Dermis blood vessel endothelial cell (primary cell): ENCODE measurements at places on chromosomes 5 and 9.
A peak's percentile ranks its signal among the peaks of the same experiment; 100 is the strongest.

DNA sequence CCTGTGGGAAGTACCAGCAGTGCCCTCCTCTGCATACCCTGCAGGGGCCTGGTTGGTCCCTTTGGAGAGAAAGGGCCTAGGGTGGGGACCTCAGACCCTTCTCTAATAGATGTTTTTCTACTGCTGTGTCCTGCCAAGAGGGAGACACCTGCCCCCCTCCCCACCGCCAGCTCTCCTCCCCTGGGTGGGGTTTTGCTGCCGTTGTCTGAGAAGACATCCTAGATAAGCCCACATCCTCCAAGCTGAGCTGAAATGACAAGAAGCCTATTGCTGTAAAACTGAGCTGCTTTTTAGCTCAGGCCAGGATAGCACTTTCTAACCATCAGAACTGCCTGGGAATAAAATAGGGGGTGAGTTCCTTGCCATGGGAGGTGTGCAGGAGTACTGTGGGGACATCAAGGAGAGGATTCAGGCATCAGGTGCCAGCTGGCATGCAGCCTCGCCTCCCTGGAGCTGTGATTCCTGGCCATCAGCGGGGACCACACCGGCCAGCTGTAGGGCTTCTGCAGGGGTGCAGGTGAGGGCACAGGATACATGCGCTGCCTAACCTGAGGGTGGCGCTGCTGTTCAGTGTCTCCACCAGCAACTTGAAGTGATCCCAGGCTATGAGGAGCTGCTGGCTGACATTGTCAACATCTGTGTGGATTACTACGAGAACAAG is 37.9 kb downstream of the CYFIP2 start:
- DNase-seq = no peak

GRCh38 chr9:18692268-18692667 is 218.3 kb downstream of the ADAMTSL1 start:
- no peak for DNase-seq

DNA sequence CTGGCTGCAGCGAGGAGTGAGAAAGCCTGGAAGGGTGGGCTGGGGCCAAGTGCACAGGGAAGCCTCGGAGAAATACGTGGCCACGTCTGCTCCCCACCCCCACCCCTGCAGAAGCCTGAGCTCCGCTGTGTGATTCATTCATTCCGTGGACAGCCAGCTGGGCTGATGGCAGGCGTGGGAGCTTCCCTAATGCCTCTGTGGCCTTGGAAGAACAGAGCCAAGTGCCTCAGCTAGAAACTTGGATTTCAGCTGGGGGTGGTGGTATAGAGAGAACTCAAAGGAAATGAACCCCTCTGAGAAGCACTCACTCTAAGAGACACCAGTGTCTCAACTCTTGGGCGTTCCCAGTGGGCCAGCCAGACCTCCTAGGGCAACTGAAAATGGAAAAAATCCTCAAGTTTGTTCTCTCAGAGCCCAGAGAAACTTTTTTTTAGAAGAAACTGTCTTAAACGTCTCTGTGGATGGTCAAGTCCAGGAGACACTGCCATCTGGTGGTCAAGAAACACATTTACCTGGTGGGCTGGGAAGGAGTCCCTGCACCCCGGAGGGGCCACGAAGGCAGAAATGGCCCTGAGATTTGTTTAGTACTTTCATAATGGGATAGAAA is 18.0 kb downstream of the ATOX1 start:
- DNase-seq = peak; percentile 88

DNA sequence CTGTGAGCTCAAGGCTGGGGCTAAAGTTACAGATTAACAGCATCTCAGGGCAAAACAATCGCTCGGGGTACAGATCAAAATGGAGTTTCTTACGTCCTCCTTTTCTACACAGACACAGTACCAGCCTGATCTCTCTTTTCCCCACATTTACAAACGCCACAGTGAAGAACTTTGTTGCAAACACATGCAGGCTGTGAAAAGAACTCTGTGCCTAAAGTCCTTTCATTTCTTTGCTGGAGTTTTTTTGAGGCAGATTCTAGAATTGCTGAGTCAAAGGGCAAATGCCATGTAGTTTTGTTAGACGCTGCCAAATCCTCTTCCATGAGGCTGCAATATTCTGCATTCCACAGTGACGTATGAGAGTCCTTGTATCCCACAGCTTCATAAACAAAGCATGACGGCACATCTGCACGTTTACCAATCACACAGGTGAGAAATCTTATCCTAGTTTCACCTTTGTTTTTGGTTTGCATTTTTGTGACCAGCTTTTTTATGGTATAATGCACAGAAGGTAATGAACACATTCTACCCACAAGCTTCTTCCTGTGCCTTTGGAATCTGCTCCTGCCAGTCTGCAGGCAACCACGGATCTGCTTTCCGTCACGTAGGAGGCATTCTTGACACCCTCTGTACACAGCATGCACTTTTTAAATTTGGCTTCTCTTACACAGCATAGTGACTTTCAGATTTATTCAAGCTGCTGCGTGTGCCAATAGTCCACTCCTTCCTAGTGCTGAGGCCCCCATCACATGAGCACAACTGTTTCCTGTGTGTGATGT is 44.6 kb upstream of the LPCAT1 start:
- peak; percentile 85 for DNase-seq

DNA sequence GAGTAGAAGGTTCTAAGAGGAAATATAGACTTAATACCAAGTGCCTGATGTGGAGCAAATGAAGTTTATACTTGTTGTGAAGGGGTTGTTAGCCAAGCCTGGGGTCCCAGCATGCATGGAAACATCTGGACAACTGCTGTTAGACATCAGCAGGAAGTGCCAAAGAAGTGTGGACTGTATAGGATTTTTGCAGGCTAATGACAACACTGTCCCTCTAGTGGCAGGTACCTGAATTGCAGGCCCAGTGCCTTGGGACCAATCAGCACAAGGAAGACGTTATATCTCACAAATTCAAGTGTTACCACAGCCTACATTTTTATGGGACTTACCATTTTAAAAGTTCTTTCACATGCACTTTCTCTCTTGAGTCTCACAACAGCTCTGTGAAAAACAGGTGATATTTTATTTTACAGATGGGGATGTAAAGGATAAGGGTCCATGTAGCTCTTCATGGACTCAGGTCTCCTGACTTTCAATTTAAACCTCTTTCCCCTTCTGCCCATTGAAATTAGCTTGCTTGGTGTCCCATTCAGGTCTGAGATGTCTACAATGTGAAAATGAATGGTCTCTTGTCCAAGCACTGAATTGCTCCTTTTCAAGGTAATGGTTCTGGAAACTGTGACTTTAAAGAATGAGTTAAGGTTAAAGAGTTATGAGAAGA is 89.0 kb upstream of the MAP1B start:
- DNase-seq = peak; percentile 69

GRCh38 chr5:139392678-139393496 is 2.0 kb downstream of the PROB1 start:
- peak; percentile 73 for DNase-seq

DNA sequence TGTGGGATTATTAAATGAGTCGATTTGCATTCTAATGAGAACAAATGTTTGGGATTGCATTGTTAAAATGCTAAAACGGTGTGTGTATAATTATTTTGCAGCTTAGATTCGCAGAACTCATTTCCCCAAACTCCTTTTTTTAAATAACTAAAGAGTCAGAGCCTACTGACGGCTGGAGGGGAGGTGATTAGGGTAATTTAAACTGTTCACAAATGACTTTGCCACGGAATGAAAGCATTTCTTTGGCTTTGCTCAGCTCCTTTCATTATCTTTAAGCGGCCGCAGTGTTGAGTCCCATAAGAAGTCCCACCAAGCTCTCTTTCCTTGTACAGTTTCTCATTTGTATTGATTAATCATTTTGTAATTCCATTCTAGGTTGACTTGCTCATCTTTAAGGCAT is 1632.8 kb downstream of the MAT2B start:
- no peak for DNase-seq

- DNase-seq = no peak
Observed at GRCh38 chr9:72353455-72354116, 11.4 kb downstream of the ZFAND5 start.

DNA sequence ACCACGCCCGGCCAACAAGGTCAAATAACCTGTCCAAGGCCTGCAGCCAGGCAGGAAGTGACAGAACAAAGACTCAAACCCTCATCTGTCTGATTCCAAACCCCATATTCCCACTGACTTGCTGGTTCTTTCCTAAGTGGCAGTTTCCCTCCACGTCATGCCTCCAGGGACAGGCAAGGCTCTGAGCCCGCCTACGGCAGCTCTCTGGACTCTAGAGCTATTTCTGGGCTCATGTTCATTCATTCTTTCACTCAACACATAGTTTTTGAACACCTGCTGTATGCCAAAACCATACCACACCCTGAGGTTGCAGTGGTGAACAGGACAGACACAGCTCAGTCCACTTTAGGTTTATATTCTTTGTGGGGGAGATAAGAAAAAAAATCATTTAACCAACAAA is 5.2 kb upstream of the FBP1 start:
- DNase-seq = no peak

DNA sequence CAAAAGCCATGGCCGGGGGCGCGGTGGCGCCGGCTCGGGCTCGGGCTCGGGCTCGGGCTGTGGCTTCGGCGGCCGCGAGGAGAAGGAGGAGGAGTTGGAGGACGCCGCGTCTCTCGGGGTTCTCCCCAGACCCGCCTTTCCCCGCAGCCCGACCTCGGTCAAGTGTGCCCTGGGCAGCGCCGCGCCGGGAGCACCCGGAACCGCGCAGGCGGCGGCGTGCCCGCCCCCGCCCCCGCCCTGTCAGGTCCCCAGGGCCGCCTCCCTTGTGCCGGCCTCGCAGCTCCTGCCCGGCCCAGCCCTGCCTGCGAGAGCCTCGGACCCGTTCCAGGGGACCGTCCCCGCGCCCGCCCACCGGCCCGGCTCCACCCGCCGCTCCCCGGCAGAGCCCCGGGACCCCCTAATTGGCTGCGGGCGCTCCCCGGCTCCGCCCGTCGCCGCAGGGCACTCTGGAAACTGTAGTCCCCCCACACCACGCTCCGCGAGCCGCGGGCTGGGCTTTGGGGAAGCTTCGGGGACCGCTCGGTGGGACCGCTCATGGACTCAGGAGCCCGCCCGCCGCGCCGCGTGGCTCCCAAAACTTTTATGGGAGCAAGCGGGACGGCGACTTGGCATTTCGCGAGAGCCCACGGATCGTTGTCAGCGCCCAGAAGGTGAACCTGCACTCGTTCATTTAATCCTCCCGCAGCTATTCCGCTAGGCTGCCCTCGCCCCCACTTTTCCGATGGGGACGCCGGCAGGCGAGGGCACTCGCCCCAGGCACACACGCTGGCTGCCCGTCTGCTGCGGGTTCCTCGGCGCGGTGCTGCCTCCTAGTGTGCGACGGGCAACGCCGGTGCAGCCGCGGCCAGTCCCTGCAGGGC is at the start of gene STK10:
TSS of gene STK10 (minus strand) at position 192 of the 860 bp plus-strand sequence. CDS start at position 10, 182 bp downstream.
- DNase-seq = peak; percentile 95

GRCh38 chr5:124052201-124052600 is 540.2 kb downstream of the CSNK1G3 start:
- no peak for DNase-seq

DNA sequence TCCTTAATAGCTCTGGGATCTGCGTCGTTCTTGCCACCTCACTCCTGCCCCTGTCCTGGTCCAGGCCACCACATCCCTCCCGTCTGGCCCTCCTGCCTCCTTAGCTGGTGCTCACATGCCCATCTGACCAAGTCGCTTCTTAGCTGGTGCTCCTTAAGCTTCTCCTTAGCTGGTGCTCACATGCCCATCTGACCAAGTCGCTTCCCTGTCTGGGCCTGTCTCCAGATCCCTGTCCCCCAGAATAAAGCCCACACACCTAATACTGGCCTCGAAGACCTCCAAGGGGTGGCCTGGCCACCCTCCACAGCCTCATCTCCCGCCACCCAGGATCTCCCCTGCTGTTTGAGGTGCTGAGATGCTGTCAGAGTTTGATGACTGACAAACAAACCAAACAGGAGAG is 31.4 kb upstream of the TTLL11 start:
- no peak for DNase-seq

DNA sequence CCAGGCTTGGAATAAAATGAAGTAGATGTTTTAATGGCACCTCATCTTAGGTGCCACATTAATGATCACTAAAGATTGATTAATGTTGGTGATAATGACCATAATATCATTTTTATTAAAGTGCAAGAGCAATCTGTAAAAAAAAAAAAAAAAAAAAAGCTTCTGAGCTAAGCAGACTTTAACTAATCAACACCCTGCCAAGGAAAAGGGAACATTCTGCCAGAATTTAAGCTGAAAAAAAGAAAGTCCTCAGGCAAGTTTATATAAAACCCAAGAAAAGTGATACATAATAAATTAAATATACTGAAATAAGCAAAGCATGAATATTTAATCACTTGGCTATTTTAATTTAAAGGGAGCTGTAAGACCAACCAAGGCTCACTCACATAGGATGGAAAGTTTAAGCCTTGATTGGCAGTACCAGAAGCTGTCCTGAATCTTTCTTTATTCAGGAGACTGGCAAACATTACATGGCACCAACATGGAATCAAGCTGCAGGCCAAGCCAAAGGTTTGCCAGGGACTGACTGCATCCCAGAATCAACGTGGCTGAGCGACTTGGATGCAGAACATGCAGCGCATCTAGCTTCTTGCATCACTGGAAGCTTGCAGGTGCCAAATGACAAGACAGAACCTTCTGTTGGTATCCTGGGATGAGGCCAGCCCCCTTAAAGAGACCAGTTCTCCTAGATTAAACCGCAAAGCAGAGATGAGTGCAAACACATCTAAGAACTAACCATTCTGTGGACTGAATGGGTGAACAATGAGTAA is 413.6 kb downstream of the ENC1 start:
- DNase-seq = no peak

DNA sequence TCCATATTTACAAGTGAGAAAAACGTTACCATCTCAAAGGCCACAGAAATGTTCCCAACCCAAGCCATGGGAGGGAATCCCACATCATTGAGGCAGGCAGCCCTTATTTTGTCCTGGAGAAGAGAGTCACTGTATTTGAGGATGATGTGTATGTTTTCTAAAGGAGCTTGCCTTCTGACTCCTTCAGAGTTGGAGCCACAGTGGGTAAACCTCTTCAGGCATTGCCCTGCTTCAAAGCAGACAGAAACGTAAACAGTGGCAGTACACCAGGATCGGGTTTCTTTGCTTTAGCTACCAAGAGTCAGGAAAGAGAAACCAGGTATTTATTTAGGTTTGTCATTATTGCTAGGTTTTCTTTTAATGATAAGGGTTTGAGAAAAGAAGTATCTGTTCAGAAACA is 45.7 kb downstream of the MUSK start:
- DNase-seq = no peak

- DNase-seq = no peak
Observed at GRCh38 chr5:151730381-151730780, 28.1 kb downstream of the ATOX1 start.

- DNase-seq = no peak
Observed at GRCh38 chr9:131277287-131277909, 1.1 kb upstream of the FAM78A start.

GRCh38 chr5:111953351-111954127 is 196.5 kb upstream of the NREP start:
- DNase-seq = no peak
